Activated T-helper 9 cell treated with anti-CD3 and anti-CD28 coated beads, Interleukin-2, amount 50 U/mL, for 16 hours (primary cell): ENCODE measurements at places on chromosomes 6 and 20.
A peak's percentile ranks its signal among the peaks of the same experiment; 100 is the strongest.

DNA sequence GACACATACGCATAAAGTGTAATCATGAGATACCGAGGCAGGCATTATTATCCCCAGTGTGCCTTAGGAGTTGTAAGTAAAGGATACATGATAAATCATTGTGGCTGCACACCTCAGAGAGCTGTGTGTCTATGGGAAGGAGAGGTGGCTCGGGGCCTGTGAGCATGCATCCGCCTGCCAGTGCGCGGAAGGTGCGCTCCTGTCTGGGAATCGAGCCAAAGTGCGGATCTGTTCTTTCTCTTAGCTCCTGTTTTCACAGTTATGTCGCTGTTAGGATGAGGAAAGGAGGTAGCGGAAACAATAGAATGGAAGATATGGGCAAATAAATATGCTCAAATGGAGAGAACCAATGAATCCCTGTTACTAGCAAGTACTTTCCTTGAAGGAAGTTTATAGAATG is 98.0 kb downstream of the ANKRD6 start:
- no peak for DNase-seq

DNA sequence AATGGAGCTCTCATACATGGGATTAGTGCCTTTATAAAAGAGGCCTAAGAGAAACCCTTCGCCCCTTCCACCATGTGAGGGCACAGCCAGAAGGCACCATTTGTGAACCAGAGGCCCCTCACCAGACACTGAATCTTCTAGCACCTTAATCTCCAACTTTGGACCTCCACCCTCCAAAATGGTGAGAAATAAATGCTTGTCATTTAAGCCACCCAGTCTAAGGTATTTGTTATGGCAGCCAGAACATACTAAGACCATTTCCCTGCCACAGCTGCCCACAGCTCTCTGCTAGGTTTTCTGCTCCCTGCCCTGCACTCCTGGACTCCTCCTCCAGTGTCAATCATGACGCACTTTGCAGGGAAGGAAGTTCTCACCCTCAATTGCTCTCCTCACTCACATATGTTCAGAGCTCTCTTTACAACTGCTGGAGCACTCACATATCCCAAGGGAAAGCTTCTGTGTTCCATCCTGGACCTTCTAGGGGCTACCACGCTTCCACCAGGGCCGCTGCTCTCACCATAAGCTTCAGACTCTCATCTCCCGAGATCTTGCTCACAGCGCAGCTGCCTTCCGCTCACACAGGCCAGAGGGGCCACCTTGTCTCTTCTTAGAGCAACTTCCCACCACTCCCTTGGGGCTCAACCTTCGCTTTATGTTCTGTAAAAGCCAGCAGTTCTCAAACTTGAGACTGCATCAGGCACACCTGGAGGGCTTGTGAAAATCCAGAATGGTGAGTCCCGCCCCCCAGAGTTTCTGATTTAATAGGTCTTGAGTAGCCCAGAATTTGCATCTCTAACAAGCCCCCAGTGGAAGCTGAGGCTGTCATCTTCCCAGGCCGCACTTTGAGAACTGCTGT is 1.6 kb upstream of the LY86 start:
- DNase-seq, result no peak

DNA sequence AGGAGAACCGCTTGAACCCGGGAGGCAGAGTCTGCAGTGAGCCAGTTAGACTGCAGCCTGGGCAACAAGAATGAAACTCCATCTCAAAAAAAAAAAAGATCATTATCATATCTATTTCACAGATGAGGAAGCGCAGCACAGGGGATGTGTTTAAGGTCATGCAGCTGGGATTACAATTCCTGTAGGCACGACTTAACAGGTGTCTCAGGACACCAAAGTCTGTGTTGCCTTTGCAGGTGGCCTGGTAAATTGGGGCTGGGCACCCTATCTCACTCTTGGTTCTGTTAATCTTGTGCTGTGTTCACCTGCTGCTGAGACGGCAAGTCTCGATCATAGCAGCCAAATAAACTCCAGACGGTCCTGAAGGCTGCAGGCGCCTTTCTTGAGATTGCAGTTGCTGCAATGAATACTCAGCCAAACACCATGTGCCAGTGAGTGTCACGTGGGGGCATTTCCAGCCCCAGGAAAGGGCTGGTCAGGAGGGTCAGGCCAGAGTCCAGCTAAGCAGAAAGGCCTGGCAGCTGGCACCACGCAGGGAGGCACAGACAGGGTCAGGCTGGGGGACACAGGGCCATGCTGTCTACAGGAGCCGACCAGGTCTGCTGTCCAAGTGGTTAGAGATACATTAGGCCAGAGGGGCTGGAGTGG is 55.8 kb downstream of the FGD2 start:
- no peak for DNase-seq

- DNase-seq, result peak; percentile 59
Observed at GRCh38 chr20:62156592-62157386, 13.2 kb downstream of the SS18L1 start.

DNA sequence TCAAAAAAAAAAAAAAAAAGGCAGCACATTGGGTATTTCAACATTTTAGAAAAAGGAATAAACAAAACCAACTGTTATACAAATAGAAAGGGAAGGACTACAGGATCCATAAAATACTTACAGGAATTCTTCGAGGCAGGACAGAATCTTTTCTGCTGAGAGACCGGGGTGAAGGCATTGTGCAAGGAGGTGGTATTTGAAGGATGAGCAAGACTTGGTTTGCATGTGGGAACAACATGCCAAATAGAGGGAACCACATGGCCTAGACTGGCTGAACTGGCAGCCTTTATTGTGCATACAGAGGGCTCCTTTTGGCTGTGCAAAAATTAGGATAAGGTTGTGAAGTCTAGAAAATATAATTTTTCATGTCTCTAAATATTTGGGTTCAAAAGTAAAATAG is 62.9 kb downstream of the SCAND1 start:
- no peak for DNase-seq

DNA sequence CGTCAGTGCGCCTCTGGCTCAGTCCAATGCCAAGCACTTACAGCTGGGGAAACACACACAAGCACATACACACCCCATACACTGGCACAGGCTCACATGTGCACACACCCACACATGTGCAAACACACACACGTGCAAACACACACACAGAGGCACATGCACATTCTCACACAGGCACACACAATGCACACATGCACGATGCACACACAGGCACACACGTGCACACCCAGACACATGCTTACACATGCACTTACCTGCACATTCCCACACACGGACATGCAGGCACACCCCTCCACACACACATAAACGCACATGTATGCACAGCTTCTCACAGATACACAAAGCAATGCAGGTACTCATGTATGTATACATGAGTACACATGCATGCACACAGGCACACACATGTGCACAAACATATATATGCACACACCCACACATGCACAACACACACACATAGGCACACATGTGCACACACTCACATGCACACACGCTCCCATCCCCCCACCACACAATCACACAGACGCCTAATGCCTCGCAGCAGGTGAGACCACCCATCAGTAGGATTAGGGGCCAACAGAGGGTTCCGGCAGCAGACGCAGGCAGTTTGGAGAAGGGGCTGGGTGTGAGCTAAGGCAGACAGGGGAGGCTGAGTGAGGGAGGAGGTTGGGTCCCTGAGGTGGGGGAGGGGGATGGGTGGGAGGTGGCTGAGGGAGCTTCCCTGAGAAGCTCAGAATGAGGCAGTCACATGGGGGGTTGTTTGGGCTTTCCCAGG is 71.2 kb upstream of the SLCO4A1 start:
- DNase-seq, result no peak

GRCh38 chr20:58989196-58989595 is 8.1 kb downstream of the NELFCD start:
- no peak for DNase-seq

DNA sequence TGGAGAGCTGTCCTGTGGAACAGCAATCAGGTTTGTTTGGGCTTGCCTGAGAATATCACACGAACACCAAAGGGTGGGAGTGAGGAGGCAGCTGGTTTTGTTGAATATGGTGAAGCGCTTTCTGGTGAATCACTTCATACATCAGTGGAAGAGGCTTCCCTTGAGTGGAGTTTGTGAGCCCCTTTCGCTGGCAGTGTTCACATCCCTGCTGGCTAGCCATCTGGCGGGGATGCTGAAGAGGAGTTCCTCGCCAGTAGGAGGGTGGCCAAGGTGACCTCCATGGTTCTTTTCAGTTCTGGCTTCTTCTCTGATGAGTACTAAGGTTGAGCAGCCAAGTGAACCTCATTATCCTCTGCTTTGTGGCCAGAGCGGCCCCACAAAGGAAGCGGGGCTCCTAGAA is 37.7 kb upstream of the RNF8 start:
- DNase-seq, result no peak

GRCh38 chr20:10329387-10330005 is 104.5 kb downstream of the MKKS start:
- no peak for DNase-seq
